ENCODE measurements at places on chromosomes 3 and 15.

GRCh38 chr15:74442063-74442462 is 8.3 kb upstream of the SEMA7A start:
- DNase-seq: no peak

GRCh38 chr3:10729439-10729838 is 86.6 kb upstream of the SLC6A11 start:
- DNase-seq: no peak

DNA sequence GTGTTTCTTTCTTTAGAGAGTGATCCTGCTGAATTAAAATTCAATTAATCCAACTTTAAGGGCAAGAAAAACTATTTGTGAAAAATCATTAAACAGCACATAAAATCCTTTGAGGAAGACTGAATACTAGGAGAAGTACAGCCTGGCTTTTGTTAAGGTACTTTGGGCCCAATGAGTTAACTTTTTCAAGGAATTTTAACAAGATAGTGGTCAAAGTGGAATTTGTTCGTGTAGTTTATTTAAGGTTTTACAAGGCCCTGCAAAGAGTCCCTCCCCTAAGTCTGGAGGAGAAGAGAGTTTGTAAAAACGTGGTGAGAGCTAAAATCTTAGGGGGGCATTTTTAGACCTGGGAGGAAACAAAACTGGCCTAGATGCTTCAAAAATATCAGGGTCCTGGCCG is 26.0 kb upstream of the TRIM71 start:
- DNase-seq: peak; percentile 61

DNA sequence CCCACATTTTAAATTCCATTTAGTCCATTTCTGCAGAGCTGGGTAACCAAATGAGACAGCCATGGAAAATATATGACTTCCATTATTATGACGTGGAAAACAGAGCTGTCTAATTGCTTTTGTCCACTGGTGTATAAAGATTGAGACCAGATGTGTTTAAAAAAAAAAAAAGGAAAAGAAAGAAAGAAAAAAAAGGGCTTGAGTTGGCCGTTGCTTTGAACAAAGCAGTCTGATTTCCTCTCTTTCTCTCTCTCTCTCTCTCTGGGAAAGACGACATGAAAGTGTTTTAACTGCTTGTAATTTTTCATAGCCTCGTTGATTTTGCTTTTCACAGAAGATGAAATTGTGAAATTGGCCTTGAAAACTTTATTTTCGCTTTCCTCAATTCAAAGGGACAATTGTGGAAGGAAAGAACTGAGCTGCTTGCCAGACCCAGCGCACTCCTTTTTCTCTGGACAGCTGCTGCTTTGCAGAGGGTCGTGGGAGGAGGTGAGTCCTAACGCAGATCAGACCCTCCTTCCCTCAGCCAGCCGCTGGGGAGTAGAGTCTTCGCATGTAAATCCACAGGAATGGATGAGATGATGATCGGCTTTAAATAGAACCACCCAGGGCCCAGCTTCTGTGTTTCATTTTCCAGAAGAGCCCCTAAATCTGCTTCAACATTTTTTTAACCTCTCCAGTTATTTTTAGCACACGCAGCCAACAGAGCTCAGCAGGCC is 42.8 kb upstream of the UBE2E1 start:
- DNase-seq: peak; percentile 55

GRCh38 chr3:72346526-72346926 is 501.7 kb downstream of the SHQ1 start:
- peak; percentile 99 for DNase-seq

DNA sequence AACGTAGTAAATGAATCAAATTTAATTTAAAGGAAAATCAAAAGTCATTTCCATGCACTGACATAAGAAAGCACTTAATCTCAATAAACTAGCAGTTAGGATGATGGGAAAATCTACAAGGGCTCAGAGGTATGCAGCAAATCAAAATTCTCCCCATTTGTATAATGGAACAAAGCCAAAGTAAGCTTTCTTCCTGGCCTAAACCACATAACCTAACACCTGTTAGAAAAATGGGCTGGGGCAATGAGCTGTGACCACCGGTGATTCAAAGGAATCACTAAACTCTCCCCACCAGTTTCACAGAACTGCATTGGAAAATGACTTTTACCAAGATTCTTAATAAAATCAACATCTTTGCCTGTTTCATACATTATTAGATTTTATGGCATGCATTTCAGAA is 1024.3 kb downstream of the FHIT start:
- DNase-seq: no peak

DNA sequence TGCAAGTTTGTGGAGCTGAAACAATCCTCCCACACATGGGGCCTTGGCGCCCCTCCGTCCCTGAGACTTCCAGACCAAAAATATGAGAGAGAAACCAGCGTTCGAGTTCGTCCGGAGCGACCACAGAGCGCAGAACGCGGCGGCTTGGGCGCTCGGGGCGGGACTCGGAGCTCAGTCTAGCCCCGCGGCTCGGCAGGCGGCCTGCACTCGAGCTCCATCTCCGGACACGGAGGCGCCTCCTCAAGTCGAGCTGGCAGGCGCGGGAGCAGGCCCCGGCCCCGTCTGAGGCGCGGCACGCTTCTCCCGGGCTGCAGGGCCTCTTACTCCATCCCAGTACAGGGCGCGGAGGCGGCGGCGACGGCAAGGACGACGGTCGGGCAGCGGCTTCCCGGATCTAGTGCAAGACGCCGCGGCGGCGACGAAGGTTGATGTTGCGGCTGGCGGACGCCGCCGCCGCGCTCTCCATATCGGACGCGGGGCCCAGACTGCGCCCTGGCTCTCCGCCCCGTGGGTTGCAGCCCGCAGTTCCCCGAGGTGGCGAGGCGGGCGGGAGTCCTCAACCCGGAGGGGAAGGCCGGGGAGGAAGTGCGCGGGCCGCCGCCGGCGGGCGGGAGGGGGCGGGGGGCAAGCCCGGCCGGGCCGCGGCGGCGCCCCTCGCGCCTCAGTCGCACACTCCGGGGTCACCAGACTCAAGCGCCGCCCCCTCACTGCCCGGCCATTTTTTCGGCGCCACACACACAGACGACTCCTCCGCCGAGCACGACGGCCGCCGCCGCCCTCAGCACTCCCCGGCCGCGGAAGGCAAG is 674 bp downstream of the MSL2 start:
- peak; percentile 81 for DNase-seq

GRCh38 chr3:61422945-61423673 is 138.3 kb upstream of the PTPRG start:
- no peak for DNase-seq

DNA sequence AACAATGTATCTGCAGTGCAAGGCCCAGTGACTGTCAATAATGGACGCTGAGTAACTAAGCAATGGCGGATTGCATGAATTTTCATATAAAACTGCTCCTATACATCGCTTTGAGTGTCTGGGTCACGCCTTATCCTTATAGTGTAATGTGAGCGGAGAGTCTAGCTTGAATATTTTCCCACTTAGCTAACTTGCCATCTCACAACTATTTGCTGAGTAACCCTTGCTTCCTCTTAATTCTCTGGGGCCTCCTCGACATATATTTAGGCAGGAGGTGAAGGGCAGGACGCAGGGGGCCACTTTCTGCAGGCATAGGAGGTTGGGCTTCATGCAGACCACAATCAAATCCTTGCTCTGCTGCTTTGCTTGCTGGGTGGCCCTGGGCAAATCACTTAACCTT is 24.0 kb downstream of the ST8SIA2 start:
- DNase-seq: no peak

DNA sequence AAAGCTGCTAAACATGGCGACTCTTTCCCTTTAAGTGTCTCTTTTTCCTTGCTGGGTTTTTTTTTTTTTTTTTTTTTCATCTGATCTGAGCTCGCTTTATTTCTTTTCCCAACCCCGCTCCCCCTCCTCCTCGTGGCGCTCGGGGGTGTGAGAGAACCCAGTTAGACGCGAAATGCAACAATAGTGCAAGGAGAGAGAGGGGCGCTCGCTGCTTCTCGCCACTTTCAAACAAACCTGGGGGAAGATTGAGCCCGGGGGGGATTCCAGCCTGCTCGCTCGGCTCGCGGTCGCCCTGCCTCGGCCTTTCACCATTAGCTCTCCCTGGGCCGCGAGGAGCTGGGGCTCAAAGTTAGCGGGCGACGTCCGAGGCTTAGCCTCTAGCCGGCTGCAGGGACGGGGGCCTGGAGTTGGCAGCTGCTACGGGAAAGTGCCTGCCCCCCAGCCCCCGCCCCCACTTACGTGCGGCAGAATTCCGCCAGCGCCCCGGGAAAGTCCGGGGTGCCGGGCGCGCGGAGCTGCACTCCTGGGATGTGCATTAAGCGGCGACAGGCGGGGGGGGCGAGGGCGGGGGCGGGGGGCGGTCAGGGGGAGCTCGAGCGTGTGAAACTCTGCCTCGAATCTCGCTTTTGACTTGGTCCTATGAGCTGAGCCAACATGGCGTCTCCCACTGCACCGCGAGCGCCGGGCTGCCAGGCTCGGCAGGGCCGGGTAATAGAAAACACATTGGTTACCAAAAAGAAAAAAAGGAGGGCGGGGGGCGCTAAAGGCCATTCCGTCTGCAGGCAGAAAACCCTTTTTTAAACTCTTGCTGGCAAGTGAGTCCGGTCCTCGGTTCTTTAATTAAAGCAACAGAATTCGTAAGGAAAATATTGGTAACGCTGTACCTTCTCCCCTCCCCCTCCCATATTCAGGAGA is 10.4 kb downstream of the NR2F2 start:
- DNase-seq: peak; percentile 59

DNA sequence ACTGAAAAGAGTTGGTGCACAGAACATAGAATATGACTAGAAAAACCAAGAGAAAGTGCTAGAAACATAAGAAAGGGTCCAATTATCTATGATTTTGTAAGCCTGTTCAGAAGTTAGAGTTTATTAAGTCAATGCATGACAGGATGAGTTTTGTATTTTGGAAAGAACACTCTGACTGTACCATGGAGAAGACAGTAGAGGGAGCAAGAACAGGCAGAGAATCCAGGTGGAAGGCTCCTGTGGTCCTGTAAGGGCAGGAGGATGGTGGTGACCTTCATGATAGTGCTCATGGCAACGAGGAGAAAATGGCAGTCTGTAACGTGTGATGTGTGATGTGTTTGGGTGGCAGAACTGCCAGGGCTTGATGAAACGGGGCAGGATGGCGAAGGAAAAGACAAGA is 249.1 kb downstream of the CTNNB1 start:
- no peak for DNase-seq

- DNase-seq: no peak
Observed at GRCh38 chr15:58425185-58425584, 6.6 kb upstream of the LIPC start.

DNA sequence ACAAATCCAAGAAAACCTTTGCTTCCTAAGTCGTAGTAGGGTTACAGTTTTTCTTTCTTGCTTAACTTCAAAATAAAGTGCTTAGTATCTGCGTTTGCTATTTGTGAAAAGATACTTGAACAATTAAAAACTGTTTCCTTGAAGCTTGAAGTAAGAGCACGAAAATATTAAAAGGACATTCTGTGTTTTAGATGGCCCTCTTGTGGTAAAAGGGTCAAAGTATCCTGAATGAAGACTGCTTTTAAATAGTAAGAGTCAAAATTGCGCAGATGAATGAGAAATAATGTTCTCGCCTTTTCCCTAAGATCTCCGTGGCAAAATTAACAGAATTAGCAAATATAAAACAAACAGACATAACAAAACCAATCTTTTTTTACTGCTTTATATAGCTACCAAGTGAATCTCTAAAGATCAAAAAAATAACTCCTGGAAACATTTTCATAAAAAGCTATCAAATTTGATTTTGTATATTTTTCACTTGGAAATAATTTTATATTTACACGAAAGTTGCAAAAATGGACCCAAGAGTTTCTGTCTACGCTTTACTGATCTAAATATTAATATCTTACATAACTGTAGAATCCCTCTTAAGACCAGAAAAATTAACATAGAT is 175.4 kb downstream of the MBNL1 start:
- peak; percentile 66 for DNase-seq

GRCh38 chr3:178397836-178398235 is 138.4 kb upstream of the KCNMB2 start:
- DNase-seq: no peak

DNA sequence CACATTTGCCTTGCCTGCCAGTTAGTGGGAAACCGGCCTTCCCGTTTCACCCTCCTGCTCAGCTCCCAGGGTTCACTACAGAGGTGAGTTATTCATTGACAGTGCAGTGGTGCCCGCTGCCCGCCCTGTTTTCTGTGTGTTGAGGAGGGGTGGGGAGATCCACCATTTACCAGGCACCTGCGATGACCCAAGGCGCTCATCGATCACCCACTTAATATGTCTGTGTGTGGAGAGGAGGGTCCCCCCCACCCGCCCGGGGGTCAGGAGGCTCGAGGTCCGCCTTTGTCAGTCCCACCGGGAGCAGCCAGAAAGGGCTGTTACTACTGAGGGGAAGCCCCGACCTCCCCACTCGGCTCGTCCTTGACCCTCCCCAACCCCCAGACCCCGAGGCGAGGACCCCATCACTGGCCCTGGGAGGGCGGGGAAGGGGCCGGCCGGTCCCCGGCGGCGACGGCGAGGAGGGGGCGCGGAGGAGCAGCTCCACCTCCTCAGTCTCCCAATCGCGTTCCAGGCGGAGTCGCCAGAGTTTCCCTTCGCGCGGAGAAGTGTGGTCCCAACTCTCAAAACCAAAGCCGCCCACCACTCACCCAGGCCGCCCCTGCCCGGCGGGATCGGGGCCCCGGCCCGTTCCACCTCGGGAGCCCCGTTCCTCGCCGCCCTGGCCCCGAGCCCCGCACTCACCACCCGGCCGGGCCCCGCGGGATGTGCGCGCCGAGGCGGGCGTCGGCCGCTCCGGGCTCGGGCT is 1.1 kb downstream of the PLXNB1 start:
- peak; percentile 44 for DNase-seq

GRCh38 chr3:115913069-115913686 is 289.9 kb downstream of the GAP43 start:
- DNase-seq: peak; percentile 15

DNA sequence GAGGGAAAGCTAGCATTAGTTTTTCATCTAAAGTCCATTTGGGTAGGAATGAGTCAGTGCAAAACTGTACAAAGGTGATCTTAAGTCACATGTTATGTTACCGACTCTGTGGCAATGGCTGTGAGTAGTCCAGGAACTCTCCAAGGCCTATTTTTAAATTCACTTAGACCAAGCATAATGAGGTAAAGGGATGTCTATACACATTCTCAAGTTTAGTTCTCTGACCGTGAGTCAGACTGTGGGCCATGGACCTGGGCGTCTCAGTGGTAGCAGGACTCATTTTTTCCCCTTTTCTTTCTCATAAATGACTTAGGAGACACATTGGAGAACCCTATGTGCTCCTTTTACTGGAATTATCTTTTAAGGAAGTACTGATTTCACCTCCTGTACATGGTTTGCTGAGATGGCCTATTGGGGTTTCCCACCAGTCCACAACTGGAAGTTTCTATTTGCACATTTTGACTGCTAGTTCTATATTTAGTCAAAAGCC is 488.7 kb upstream of the TPRG1 start:
- DNase-seq: peak; percentile 95

DNA sequence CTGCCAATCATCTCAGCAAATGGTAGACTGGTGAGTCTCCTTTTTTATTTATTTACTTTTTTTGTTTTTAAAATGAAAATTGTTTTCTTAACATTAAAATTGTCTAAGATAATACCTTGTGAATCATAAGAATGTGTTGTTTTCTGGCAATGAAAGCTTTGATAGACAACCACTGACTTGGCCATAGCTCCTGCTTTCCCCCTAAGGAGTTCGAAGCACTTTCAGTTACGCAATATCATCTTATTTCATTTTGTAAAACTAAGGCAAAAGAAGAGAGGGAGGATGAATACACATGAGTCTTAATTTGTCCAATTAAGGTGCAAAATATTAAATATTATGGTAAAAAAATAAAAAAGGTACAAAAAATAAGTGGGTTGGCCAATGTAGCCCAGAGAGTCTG is 74.8 kb upstream of the PLCL2 start:
- no peak for DNase-seq

GRCh38 chr3:136464502-136464901 is 214.4 kb downstream of the PCCB start:
- DNase-seq: peak; percentile 84

- DNase-seq: no peak
Observed at GRCh38 chr3:28699283-28699682, 350.7 kb upstream of the AZI2 start.
